A673 (cell line): ENCODE measurements at places on chromosomes 13 and 19. TPM values are rescaled to one million over a fixed set of nuclear protein-coding genes. Genes with fewer than 3 reads are reported as not detected.

ZNF682 gene
- total RNA-seq = not detected in 2 replicates

TMEM190 gene
- total RNA-seq = not detected in 2 replicates

A1BG gene
- 15.2 and 18.2 TPM in 2 replicates for total RNA-seq

OR4F17 gene
- total RNA-seq = not detected in 2 replicates

VPS36 gene
- total RNA-seq = 48.4 and 52.9 TPM in 2 replicates

ZNF83 gene
- total RNA-seq = 23.0 and 23.7 TPM in 2 replicates

ZNF439 gene
- 4.0 and 4.4 TPM in 2 replicates for total RNA-seq
